ENCODE measurements at places on chromosomes 6 and 20.
A peak's percentile ranks its signal among the peaks of the same experiment; 100 is the strongest.

GRCh38 chr6:21103626-21104224, 489.8 kb upstream of the SOX4 start:
- no peak for DNase-seq

- DNase-seq, result no peak
Measured at GRCh38 chr6:17714177-17714576, 7.5 kb upstream of the NUP153 start.

GRCh38 chr6:169868458-169868857, 117.0 kb downstream of the ERMARD start:
- no peak for DNase-seq

DNA sequence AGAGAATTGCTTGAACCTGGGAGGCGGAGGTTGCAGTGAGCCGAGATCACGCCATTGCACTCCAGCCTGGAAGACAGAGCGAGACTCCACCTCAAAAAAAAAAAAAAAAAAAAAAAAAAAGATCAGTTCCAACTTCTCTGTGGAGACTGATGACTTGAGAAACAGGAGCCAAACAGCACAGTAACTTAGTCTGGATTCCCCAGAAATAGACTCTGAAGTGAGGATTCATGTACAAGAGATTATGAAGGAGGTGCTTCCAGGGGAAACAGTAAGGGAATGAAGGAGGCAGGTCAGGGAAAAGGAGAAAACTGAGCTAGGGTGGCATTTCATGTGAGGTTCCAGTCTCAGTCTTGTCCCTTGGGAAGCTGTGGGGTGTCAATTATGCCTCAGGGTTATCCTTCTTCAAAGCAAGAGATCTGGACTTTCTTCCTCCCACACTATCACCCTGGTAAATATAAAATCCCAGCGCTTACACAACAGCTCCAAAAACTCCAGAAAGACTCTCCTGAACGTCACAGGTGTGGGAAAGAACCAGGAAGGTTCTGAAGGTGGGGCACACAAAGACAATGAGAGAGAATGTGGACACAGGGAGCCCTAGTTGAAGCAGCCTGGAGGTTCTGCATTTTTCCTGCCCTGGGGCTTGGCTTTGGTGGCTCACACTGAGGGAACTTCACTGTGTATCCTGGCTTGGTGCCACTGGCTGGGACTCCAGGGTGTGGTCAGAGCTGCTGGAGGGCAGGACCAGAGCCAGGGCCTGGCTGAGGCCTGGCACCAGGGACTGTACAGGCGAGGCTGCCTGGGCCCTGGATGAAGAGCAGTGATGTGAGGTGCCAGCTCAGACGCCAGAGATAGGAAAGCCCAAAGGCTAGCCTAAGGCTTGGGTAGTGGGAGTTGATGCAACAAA, 46.8 kb downstream of the PCNA start:
- peak; percentile 10 for DNase-seq

DNA sequence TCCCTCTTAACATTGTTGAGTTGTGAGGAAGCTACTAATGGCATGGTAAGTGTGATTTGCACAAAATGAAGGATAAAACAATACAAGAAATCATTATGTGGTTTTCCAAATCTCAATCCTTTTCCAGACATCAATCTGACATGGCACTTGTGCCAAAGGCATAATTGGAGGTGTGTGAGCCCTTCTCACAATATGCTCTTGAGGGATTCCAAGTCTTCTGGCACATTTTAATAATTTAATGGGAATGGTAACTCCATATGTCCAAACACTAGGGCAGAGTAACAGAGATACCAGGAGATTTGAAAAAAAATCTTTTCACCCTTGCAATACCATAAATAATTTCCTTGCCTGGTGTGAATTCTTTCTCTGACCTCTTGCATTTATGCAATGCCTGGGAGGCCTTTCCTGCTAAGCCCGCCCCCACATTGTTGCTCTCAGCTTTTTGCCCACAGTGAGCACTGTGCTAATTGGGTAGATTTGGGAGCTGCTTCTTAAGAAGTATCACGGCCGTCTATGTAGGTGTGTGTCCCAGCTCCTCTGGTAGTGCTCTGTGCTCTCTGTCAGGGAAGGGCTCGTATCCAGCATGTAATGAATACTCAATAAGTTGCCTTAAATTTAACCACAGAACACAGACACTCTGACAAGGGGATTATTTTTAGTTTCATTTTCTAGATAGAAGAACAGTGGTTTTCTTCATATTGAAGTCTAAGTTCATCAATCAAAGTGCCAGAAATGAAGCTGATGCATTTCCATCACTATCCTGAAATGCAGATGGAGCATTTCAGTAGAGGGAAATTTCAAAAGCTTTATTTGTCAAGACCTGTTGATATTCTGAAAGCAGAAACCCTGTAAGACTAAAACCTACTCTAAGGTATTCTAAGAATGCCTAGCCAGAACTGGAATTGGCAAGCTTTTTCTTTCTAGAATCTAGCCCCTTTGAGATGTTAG, 54.4 kb upstream of the CEP85L start:
- DNase-seq, result no peak

DNA sequence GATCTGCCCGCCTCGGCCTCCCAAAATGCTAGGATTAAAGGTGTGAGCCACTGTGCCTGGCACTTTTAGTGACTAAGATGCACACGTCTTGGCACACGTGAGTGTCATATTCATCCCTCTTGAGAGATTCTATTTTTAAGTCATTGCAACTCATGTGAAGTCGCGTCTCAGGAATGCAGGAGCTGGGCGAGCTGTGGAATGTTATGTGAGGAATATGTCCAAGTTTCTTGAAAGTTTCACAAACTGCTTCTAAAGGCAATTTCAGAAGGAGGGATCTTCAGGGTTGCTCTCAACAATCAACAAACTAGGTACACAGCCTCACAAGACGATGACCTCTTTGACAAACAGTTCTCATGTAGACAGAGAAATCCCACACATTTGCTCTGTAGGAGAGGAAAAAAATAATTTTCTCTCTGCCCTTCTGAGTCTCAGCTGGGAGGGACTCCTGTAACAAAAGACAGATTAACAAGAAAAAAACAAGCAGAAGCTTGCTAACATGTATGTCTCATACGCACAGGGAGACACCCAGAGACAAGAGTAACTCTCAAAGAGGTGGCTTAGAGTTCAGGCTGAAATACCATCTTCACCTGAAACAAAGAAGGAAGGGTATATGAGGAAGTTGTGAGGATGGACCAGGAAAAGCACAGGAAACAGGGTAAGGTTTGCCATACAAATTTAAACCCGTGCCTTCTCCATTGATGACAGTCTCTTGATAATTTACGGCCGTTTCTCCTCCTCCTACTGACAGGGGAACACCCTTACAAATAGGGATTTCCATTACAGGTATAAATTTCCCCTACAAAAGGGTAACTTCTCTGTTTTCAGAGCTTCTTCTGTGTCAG, 45.3 kb upstream of the FAM50B start:
- DNase-seq, result peak; percentile 95

All from SJSA1 (cell line).